Upper lobe of right lung (tissue), 1 donor: ENCODE measurements at places on chromosomes 7 and 10.

- no peak for DNase-seq
Observed at GRCh38 chr7:73442903-73443500, 9.4 kb downstream of the FZD9 start.

DNA sequence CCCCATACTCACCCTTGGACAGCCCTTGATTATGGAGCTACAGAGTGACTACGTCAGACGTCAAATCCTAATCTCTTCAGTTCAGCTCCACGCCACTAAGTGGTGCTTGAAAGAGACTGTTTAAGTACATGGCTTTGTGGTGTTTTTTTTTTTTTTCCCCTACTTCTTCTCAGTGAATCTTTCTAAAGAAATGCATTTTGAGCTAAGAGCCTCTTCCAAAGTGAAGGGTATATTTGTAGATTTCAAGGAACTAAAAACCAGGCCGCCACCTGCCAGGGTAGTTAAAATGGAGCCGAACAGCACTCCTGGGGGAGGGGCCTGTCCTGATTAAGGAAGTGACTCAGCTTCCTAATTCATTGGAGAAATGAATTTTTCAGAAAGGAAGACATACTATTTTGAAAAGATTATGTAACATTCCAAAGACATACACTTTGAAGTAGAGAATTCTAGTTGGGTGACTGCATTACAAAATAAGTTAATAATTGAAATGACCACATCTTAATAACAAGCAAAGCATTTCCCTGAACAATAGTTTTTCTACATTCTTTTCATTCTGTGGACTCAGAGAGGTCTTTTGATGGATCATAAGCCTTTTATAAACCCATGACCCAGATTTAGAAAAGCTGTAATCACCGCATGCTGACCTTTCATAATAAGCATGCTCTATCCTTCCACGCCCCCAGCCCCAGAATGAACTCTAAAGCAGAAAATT lies 20.6 kb upstream of the VPS41 start:
- no peak for DNase-seq

DNA sequence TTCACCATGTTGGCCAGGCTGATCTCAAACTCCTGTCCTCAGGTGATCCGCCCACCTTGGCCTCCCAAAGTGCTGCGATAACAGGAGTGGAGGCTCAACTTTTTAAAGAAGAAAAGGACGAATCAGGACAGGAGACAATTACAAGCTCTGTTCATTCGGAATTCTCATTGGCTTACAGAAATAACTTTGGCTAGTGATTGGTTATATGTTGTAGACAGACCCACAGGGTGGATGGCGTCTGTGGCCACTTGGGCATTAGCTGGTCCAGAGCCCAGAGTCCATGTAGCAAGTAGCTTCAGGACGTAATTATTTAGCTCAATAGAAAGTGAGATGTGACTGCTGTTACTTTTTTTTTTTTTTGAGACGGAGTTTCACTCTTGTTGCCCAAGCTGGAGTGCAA lies 160.5 kb upstream of the TNRC18 start:
- no peak for DNase-seq

DNA sequence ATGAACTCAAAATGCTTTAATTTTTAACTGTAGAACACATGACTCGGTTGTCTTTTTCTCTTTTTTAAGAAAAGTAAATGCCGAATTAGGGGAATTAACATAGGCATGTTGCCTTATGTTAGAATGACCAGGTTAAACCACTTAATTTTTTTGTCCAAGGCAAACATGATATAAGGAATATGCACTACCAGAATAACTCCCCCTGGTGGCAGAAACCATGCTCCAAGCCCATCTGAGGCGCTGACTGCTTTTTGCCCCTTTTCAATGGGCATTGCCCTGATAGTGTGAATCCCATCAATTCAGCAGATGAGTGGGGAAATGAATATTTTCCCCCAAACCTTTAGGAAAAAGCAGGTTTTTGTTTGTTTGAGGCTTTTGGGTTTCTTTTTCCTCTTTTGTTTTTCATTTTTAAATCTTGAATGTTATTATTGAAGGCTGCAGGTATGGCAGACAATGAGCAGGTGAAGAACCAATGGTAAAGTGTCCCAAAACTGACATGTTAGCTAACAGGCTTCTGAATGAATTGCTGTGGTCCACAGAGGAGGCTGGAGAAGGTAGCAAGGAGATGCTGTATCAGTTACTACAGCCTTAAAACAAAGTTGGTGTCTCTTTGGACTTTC lies 284.3 kb downstream of the SORCS3 start:
- no peak for DNase-seq

DNA sequence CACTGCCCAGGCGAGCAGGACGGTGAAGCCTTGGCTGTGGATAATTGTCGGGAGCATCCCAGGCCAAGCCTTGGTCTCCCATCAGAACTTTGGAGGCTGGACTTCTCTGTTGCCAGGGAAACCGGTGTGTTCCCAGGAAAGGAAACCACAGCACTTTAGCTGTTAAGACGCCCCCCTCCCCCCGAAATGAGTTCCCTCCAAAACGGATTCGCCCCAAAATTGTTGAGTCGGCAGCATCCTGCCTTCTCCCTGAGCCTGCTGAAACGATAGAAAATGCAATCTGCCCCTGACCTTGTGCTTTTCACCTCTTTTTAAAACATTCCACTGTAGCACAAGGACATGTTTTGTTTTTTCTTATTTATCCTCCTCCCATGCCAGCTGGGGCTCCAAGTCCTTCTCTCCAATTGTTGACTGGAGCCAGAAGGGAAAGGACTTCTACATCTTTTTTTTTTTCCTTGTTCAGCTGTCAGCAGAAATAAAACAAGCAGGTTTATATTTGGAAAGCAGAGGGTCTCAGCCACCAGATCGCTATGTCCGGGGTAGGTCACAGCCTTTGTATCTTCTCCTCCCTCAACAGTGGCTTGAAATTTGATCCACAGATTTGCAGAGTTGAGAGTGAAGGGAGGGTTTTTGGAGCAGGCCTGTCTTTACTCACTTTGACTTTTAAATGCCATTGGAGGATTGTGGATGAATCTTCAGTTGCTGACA lies 116.5 kb downstream of the ZMIZ1 start:
- DNase-seq, result no peak

DNA sequence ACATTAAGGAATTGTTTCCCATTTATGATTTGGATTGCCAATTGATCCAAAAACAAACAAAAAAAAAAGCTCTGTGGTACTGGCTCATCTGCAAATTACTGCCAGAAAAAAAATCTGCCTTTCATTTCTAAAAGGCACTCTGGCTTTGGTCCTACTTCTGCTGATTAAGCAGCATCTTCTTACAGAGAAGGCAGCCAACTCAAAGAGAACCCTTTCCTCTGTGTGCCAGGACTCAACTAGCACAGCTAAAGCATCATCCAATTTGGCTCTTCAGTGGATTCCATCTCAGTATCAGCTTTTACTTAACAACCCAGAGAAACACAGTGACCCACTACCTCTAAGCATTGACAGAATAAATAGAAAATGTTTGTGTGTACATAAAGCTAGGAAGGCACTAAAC lies 80.6 kb downstream of the GSAP start:
- DNase-seq, result no peak

- peak; percentile 97 for DNase-seq
Observed at GRCh38 chr10:48656241-48656913, 28.3 kb upstream of the WDFY4 start.

DNA sequence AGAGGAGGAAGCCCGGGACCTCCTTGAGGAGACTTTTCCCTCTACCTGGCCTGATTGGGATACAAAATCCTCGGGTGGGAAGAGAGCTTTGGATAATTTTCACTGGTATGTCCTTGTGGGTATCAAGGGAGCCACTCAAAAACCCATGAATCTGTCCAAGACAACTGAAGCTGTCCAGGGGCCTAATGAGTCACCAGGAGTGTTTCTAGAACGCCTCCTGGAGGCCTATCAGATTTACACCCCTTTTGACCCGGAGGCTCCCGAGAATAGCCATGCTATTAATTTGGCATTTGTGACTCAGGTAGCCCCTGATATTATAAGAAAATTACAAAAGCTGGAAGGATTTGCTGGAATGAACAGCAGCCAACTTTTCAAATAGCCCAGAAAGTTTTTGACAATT lies 38.6 kb downstream of the ZNF25 start:
- DNase-seq, result no peak

DNA sequence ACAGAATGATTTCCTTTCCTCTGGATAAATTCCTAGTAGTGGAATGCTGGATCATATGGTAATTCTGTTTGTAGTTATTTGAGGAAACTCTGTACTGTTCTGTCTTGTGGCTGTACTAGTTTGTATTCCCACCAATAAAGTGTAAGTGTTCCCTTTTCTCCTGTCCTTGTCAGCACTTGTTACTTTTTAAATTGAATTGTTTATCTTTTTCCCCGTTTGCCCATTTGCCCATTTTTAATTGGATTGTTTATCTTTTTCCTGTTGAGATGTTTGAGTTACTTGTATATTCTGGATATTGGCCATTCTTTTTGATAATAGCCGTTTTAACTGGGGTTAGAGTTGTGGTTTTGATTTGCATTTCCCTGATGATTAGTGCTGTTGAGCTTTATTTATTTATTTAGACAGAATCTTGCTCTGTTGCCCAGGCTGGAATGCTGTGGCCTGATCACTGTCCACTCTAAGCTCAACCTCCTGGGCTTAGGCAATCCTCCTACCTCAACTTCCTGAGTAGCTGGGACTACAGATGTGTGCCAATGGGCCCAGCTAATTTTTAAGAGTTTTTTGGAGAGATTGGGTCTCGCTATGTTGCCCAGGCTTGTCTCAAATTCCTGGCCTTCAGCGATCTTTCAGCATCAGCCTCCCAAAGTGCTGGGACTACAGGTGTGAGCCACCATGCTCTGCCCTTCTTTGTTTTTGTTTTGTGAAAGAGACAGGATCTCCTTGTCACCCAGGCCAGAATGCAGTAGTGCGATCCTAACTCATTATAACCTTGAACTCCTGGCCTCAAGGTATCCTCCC lies 23.0 kb downstream of the BMPR1A start:
- no peak for DNase-seq

DNA sequence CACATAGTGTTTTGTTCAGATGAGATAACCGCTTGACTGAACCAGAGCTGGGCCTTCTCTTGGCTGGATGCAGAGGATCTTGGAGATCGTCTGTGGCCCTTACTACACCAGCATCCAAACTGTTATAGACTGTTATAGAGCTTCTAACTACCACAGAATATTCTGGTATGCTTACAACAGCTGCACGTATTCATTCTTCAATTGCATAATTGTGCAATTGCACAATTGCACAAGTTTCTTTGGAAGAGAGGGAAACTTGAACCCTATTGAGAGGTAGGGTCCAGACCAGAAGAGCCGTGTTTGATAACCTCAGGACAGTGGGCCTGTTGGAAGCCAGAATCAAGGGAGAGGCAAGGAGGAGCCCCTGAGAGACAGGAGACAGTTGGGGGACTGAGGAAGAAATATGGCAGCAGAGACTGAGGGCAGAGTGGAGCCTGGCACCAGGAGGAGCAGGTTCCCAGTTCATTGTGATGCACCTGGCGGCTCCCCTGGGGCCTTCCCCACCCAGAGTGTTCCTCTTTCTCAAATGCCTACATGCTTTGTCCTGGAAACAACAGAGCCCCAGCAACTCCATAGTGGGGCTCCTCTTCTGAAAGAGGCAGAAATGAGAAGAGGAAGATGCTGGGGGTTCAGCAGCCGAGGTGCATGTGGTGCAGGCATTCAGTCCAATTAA lies 64.1 kb downstream of the PTPRZ1 start:
- no peak for DNase-seq

DNA sequence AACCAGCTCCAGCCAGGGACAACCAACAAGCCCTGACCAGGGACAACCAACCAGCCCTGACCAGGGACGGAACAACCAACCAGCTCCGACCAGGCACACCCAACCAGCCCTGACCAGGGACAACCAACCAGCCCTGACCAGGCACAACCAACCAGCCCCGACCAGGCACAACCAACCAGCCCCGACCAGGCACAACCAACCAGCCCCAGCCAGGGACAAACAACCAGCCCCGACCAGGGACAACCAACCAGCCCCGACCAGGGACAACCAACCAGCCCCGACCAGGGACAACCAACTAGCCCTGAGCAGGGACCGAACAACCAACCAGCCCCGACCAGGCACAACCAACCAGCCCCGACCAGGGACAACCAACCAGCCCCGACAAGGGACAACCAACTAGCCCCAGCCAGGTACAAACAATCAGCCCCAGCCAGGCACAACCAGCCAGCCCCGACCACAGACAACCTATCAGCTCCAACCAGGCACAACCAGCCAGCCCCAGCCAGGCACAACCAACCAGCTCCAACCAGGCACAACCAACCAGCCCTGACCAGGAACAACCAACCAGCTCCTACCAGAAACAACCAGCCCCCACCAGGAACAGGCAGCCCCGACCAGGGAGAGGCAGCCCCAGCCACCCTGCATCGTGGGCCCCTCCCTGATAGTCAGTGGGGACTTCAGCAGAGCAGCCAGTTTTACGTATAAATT lies 56.4 kb downstream of the PROSER2 start:
- no peak for DNase-seq

DNA sequence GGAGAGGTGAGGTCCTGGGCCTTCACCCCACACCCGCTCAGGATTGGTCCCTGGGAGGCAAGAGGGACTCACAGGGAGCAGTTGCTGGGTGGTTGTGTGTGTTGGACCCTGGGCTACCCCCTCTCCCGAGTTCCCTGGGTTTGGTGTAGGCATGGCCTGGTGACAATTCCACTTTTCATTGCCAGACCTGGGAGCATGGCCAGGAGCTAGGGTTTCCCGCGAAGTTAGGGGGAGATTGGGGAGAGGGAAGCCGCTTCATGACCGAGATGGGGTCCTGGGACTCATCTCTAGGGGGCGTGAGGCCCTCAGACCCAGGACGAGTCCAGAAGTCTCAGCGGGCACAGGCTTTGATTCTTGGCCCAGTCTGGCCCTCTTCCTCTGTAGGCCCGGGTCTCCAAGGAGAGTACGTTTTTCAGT lies 606 bp downstream of the PALD1 start:
- no peak for DNase-seq

- peak; percentile 55 for DNase-seq
Observed at GRCh38 chr10:132493246-132493755, 44.3 kb upstream of the INPP5A start.

DNA sequence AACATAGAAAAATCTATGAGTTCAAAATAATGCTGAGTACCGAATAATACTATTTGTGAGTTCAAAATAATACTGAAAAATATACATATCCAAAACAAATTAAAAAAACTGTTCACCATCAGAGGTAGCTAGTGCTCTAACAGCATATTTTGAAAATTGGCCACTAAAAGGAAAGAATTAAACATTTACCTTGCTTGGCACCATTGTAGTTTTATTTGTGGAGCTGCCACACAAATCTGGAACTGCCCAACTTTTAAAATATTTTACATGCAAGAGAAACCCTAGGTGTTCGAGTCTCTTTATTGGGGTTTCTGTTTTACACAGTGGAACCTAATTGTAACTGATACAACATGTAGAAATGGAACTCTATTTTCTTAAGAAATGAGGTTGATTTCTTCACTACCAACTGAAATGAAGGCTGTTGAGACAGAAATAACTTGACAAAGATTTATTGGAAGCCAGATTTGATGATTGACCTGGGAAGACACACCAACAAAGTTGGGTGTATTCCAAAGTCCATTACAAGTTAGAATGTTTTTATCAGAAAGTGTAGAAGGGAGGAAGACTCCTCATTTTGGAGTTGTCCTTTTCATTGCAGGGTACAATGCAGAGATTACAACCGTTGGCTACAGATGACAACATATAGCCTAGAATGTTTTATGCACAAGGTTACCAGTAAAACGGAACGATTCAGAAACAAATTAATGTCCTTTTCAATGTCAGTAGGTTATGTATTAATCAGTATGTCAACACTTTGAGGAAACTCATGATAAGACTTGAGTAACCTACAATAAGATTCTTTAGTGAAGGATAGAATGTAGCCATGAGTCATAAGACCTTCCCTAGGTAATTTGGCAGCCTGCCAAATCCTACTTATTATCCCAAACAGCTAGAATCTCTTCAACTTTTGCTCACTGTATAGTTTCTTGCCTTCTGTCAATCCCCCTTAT lies 73.8 kb upstream of the PAPSS2 start:
- no peak for DNase-seq
